CD4-positive, alpha-beta memory T cell (primary cell): ENCODE measurements at places on chromosomes 11 and 22.

GRCh38 chr22:42436404-42436803 is 4.2 kb upstream of the NFAM1 start:
- peaks cover 10% of the 10 kb centered on the region for H3K4me1 ChIP-seq
- no peaks in the 10 kb centered on the region for H3K36me3 ChIP-seq
- H3K4me3 ChIP-seq, result no peak overlapping the region
- no peaks in the 10 kb centered on the region for H3K27me3 ChIP-seq
- H3K27ac ChIP-seq, result no peak overlapping the region

DNA sequence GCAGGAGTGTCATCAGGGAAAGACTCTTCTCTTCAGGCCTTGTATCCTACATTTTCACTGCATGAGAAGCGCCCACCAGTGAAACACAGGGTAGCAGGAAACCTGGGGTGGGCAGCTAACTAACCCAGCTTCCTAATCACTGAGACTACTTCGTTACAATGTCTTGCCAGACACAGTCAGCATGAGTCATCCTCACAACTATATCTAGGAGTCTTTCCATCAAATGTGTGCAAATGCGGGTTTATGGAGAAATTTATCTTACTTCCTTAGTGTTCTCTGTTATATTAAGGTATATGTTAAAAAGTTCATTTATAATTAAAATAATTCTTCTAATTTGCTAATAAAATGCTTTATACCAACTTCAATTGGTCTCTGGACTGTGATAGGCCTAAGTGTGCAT is 79.9 kb upstream of the RAB1B start:
- H3K36me3 ChIP-seq, result no peaks in the 10 kb centered on the region
- peaks cover 9% of the 10 kb centered on the region for H3K4me1 ChIP-seq
- no peak for DNase-seq
- no peak overlapping the region for H3K4me3 ChIP-seq
- no peaks in the 10 kb centered on the region for H3K27me3 ChIP-seq

DNA sequence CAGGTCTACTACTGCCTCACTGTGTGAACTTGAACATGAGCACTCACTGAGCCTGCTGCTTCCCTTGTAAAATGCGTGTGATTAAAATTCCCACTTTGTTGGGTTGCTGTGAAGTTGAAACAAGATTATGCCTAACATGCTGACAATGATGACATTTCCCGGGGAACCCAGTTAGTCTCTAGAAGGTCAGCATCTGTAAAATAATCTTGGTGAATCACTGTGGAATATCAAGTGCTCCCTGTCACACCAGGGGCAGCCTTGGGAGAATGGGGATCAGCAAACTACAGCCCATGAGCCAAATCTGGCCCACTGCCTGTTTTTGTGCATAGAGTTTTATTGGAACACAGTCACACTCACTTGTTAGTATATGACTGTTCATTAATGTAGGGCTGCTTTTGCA is 335.2 kb downstream of the MIAT start:
- H3K27ac ChIP-seq, result no peak overlapping the region
- no peaks in the 10 kb centered on the region for H3K4me1 ChIP-seq
- DNase-seq, result no peak
- no peaks in the 10 kb centered on the region for H3K27me3 ChIP-seq
- no peak overlapping the region for H3K4me3 ChIP-seq

GRCh38 chr11:31714840-31715239 is 96.3 kb downstream of the PAX6 start:
- H3K36me3 ChIP-seq, result no peaks in the 10 kb centered on the region
- H3K27me3 ChIP-seq, result no peaks in the 10 kb centered on the region
- H3K4me1 ChIP-seq, result no peaks in the 10 kb centered on the region
- H3K4me3 ChIP-seq, result no peak overlapping the region

DNA sequence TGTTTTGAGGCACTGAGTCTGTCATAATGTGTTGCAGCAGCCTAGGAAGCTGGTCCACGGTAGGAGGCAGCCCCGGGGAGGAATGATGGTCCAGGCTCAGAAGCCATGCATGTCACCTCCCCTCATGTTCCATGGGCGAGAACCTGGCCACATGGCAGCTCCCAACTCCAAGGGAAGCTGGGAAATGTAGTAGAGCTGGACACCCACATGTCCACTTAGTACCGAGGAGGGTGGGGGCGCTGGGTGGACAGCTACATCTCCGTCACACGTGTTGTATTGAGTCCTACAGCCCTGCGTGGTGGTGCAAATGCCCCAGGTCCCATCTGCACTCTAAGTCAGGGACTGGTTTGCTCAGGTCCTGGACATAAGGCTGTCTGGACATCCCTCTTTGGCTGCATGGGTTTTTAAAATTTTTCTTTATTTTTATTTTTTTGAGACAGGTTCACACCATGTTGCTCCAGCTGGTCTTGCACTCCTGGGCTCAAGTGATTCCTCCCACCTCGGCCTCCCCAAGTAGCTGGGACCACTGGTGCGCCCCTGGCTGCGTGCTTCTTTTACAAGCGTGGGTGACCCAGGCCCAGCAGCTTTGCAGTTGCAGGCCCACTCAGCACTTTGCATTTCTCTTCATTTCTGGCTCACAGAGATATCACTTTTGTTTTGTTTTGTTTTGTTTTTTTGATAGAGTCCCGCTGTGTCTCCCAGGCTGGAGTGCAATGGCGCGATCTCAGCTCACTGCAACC is 3.9 kb upstream of the CTTN start:
- no peaks in the 10 kb centered on the region for H3K36me3 ChIP-seq
- H3K4me3 ChIP-seq, result no peak overlapping the region
- peaks cover 12% of the 10 kb centered on the region for H3K4me1 ChIP-seq
- no peaks in the 10 kb centered on the region for H3K27me3 ChIP-seq
- no peak for DNase-seq

DNA sequence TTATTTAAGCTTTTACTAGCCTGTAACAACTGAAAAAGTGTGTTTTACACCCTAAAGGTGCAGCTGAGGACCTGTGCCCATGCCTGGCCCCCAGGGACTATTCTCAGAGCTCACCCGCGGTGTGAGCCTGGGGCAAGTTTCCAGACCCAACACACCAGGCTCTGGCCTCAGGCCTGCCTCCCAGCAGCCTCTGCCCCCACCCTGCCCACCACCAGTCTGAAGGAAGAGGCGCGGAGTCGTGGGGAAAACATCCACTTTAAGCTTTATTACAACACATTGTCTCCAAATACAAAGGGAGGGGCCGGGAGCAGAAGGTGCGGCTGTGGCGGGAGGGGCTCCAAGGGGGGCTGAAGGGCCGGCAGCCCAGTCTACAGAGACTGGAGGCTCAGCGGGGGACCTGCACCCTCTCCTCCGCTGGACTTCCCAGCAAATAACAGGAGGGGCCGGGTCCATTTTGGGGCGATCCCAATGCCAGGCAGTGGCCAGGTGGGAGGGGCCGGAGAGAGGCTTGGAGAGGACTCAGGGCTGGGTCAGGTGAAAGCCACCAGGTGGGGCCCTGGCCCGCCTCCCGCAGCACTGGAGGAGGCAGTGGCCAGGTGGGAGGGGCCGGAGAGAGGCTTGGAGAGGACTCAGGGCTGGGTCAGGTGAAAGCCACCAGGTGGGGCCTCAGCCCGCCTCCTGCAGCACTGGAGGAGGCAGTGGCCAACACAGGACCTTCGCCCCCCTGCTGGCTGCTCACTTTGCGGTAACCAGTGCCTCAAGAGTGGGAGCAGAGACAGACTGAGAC is 18.1 kb downstream of the DUSP8 start:
- no peak overlapping the region for H3K27ac ChIP-seq
- H3K4me1 ChIP-seq, result no peaks in the 10 kb centered on the region
- no peak for DNase-seq
- H3K27me3 ChIP-seq, result no peaks in the 10 kb centered on the region

DNA sequence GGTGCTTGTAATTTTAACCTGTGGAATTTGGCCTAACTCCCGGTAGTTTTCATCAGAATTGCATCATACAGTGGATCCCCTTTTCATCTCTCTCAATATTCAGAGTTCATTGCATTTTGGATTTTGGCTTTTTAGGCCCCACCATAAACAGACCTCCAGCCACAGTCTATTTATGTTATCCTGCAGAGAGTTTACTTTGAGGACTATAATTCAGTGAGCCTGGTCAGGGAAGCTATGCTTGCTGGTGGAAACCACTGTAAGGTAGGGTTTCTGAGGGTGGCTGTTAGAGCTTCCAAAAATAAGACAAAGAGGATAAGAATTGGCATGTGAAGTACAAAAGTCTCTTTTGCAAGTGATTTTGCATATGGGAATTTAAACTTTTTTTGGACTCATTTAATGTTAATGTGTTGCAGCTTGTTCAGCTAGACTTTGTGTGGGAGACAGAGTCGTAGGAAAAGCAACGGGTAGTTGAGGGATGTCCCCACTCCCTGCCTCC is 34.8 kb upstream of the DDI1 start:
- no peak for DNase-seq
- H3K27ac ChIP-seq, result no peak overlapping the region
- no peaks in the 10 kb centered on the region for H3K27me3 ChIP-seq
- no peaks in the 10 kb centered on the region for H3K36me3 ChIP-seq
- no peak overlapping the region for H3K4me3 ChIP-seq
- H3K4me1 ChIP-seq, result no peaks in the 10 kb centered on the region

- no peaks in the 10 kb centered on the region for H3K4me1 ChIP-seq
- H3K27ac ChIP-seq, result no peak overlapping the region
- H3K36me3 ChIP-seq, result no peaks in the 10 kb centered on the region
- no peak for DNase-seq
- no peak overlapping the region for H3K4me3 ChIP-seq
Observed at GRCh38 chr11:3126901-3127691, 38.0 kb downstream of the OSBPL5 start.

GRCh38 chr11:131894615-131895544 is 524.5 kb downstream of the NTM start:
- H3K36me3 ChIP-seq, result no peaks in the 10 kb centered on the region
- no peak overlapping the region for H3K27ac ChIP-seq
- H3K4me1 ChIP-seq, result no peaks in the 10 kb centered on the region
- H3K27me3 ChIP-seq, result no peaks in the 10 kb centered on the region
- DNase-seq, result no peak
- no peak overlapping the region for H3K4me3 ChIP-seq
